Tibial nerve (tissue), 4 donors: ENCODE measurements at places on chromosomes 13 and 19. TPM values are rescaled to one million over a fixed set of nuclear protein-coding genes. Genes with fewer than 3 reads are reported as not detected.

Gene GPR32
- not detected for total RNA-seq

Gene LILRB4
- 3.1 TPM for total RNA-seq

Gene GARIN5A
- not detected for total RNA-seq

Gene NOSIP
- 83.1 TPM for total RNA-seq

Gene PRR20A
- not detected for total RNA-seq

Gene PROZ
- total RNA-seq = not detected

GRCh38 chr19:55809381-55810058 is 22.3 kb downstream of the NLRP11 start:
- no peaks in the 10 kb centered on the region for H3K4me1 ChIP-seq
- no peak overlapping the region for H3K27ac ChIP-seq
- no peaks in the 10 kb centered on the region for H3K27me3 ChIP-seq
- H3K36me3 ChIP-seq = no peaks in the 10 kb centered on the region
- peak; percentile 7 for DNase-seq
- H3K4me3 ChIP-seq = no peak overlapping the region

DNA sequence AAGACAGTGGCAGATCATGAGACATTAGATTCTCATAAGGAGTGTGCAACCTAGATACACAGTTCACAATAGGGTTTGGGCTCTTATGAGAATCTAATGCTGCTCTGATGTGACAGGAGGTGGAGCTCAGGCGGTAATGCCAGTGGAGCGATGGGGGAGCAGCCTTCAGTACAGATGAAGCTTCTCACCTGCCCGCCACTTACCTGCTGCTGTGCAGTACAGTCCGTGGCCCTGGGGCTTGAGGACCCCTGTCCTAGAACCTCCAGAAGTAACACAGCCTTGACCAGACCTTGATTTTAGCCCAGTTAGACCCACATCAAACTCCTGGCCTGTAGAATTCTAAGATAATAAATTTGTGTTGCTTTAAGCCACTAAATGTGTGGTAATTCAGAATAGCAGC is 215.1 kb upstream of the MIR17HG start:
- peaks cover 5% of the 10 kb centered on the region for H3K4me1 ChIP-seq
- no peaks in the 10 kb centered on the region for H3K36me3 ChIP-seq
- no peak overlapping the region for H3K27ac ChIP-seq
- H3K4me3 ChIP-seq = no peak overlapping the region

- H3K36me3 ChIP-seq = peaks cover 11% of the 10 kb centered on the region
- no peaks in the 10 kb centered on the region for H3K27me3 ChIP-seq
- no peaks in the 10 kb centered on the region for H3K4me1 ChIP-seq
- H3K27ac ChIP-seq = no peak overlapping the region
- no peak for DNase-seq
Measured at GRCh38 chr19:11116507-11116906, 27.2 kb downstream of the LDLR start.

- DNase-seq = no peak
- no peaks in the 10 kb centered on the region for H3K36me3 ChIP-seq
- H3K4me3 ChIP-seq = no peak overlapping the region
- no peak overlapping the region for H3K27ac ChIP-seq
- H3K4me1 ChIP-seq = no peaks in the 10 kb centered on the region
Measured at GRCh38 chr13:97567510-97568243, 133.7 kb downstream of the RAP2A start.

DNA sequence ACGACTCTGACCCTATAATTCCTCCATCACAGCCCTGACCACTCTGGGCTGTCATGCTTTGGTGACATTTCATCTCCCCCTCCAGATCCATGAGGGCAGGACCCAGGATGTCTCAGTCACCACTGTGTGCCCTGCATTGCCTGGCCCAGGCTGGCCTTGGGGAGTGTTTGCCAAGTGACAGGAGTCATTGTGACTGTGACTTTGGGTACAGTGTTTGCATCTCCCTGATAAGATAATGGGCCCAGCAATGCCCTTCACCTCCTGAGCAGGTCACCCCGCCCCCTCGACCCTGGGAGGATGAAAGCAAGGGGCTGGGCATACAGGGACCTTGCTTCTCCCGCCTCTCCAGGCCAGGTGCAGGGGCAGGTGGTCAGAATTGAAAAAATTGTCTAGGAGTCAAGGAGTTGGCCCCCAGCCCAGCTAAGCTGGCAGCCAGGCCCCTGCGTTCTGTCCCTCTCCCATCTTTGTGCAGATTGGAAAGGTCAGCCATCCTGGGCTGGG is 5.9 kb upstream of the ATP4A start:
- H3K4me1 ChIP-seq = no peaks in the 10 kb centered on the region
- H3K27ac ChIP-seq = no peak overlapping the region
- H3K27me3 ChIP-seq = peaks cover 7% of the 10 kb centered on the region
- no peak for DNase-seq
- H3K4me3 ChIP-seq = no peak overlapping the region

GRCh38 chr13:86425170-86425815 is 626.1 kb upstream of the SLITRK6 start:
- H3K27me3 ChIP-seq = no peaks in the 10 kb centered on the region
- H3K4me3 ChIP-seq = no peak overlapping the region
- DNase-seq = no peak
- no peaks in the 10 kb centered on the region for H3K4me1 ChIP-seq
- no peaks in the 10 kb centered on the region for H3K36me3 ChIP-seq

GRCh38 chr13:67238277-67238859 is 8.2 kb upstream of the PCDH9 start:
- no peak for DNase-seq
- no peak overlapping the region for H3K27ac ChIP-seq
- H3K4me1 ChIP-seq = no peaks in the 10 kb centered on the region
- H3K27me3 ChIP-seq = no peaks in the 10 kb centered on the region

GRCh38 chr13:99363391-99363790 is 56.2 kb upstream of the GPR183 start:
- no peak overlapping the region for H3K27ac ChIP-seq
- H3K4me1 ChIP-seq = no peaks in the 10 kb centered on the region
- no peak for DNase-seq
- H3K36me3 ChIP-seq = peaks cover 26% of the 10 kb centered on the region

DNA sequence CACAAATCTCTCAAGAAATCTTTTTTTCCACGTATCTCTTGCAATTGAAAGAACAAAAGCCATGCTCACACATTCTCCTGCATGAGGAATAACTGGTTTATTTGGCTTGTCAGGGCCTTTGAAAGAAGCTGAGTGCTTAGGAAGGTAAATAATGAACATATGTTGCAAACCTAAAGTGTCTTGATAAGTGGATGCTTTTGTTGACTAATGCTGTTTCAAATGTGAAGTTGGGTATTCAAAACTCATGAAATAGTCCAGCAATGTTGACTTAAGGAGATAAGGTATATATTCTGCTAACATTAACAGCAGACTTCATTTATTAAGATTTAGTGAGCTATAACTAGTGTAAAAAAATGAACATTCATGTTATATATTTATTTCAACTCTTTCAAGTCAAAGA is 1792.7 kb upstream of the MIR17HG start:
- H3K27me3 ChIP-seq = no peaks in the 10 kb centered on the region
- no peaks in the 10 kb centered on the region for H3K4me1 ChIP-seq
- H3K4me3 ChIP-seq = no peak overlapping the region
- no peaks in the 10 kb centered on the region for H3K36me3 ChIP-seq
- DNase-seq = no peak

GRCh38 chr13:68481130-68481529 is 1251.0 kb upstream of the PCDH9 start:
- no peaks in the 10 kb centered on the region for H3K36me3 ChIP-seq
- no peaks in the 10 kb centered on the region for H3K4me1 ChIP-seq
- H3K4me3 ChIP-seq = no peak overlapping the region

GRCh38 chr13:36772853-36773252 is 46.2 kb upstream of the RFXAP start:
- no peaks in the 10 kb centered on the region for H3K27me3 ChIP-seq
- no peak overlapping the region for H3K4me3 ChIP-seq
- H3K27ac ChIP-seq = no peak overlapping the region
- H3K36me3 ChIP-seq = no peaks in the 10 kb centered on the region
- DNase-seq = no peak
